ENCODE measurements at places on chromosomes 16 and 17. TPM values are rescaled to one million over a fixed set of nuclear protein-coding genes. Genes with fewer than 3 reads are reported as not detected.

- H3K27ac ChIP-seq, result no peak overlapping the region
- no peak for DNase-seq
- peaks cover 3% of the 10 kb centered on the region for H3K4me1 ChIP-seq
- no peak overlapping the region for H3K4me3 ChIP-seq
Measured at GRCh38 chr16:67907397-67908180, 14.5 kb downstream of the PSKH1 start.

DNA sequence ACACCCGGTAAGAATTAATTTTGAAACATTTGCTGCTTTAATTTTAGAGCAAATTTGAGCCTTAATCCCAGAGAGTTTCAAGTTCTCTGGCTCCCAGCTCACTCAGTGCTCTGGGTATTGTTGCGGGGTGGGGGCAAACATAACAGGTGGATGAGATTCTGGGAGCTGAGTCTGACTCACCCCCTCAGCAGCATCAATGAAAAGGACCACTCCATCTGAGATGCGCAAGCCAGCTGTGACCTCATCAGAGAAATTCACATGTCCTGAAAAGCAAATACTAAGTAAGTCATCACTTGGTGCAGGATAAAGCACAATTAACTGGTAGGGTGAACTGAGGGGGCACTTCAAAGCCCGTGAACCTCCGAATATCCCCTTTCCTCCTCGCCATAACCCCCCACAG, 19.9 kb downstream of the EFTUD2 start:
- no peaks in the 10 kb centered on the region for H3K27me3 ChIP-seq
- no peak overlapping the region for H3K27ac ChIP-seq
- H3K36me3 ChIP-seq, result peaks cover 24% of the 10 kb centered on the region
- no peak overlapping the region for H3K4me3 ChIP-seq

DNA sequence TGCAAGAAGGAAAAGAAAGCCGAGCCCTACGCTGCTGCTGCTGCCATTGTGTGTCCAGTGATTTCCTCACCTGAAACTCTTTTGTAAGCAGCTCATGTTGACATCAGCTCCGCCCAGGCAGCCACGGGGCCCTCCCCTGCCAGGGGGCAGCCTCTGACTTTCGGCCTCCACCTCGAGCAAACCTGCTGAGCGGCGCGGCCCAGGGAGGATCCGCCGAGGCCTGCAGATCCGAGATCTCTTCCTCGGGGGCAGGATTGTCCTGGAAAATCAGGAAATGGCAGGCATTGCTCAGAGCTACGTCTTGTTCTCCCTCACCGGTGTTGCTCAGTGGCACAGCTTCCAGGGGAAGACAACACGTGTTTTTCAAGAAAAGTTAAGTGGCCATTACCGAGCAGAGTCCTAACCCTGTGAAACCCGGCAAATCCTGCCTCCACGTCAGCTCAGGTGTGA, 35.6 kb upstream of the ZNF750 start:
- peaks cover 7% of the 10 kb centered on the region for H3K36me3 ChIP-seq
- H3K4me3 ChIP-seq, result no peak overlapping the region
- DNase-seq, result peak; percentile 65
- no peaks in the 10 kb centered on the region for H3K27me3 ChIP-seq
- H3K4me1 ChIP-seq, result peaks cover 11% of the 10 kb centered on the region
- H3K27ac ChIP-seq, result no peak overlapping the region

The MED1 gene
- total RNA-seq, result 39.2 TPM

DNA sequence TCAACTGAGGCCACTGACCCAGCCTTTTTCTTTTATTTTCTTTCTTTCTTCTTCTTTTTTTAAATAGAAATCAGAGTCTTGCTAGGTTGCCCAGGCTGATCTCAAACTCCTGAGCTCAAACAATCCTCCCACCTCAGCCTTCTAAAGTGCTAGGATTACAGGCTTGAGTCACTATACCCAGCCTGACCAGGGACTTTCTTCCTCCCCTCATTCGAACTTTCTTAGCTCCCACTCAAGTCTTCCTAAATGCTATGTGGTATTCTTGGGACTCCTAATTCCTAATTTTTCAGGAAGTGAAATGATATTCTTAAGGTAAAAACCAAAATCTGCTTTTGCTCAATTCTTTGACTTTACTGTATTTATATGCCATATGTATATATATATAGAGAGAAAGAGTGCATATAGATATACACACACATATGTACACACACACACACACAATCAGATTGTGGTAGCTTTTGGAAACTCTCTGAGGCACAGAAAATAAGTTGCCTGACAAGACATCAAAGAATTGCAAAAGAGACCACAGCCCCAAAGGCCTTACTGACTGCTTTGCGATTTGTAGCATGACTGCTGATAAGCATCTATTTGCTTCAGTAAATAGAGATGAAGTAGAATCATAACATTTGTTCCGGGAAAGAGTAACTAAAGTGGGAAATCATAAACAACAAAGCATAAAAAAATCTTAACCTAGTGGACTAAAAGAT, 9.5 kb upstream of the AMZ2 start:
- no peaks in the 10 kb centered on the region for H3K36me3 ChIP-seq
- no peak overlapping the region for H3K4me3 ChIP-seq
- DNase-seq, result no peak
- H3K27me3 ChIP-seq, result no peaks in the 10 kb centered on the region

Data from chondrocyte (in vitro differentiated cells).